Renal cortex interstitium (tissue), 15 donors: ENCODE measurements at places on chromosomes 7 and 10. TPM values are rescaled to one million over a fixed set of nuclear protein-coding genes. Genes with fewer than 3 reads are reported as not detected.
A peak's percentile ranks its signal among the peaks of the same experiment; 100 is the strongest.

The TSPAN33 gene
- 73.9 TPM for polyA plus RNA-seq

The MIOS gene
- polyA plus RNA-seq, result 41.1 TPM

The AKR1C4 gene
- polyA plus RNA-seq, result not detected

The ARHGAP19 gene
- polyA plus RNA-seq, result 27.3 TPM

The RARRES2 gene
- polyA plus RNA-seq, result 63.1 TPM

The PPRC1 gene
- polyA plus RNA-seq, result 34.4 TPM

The CLCN1 gene
- 0.20 TPM for polyA plus RNA-seq

The FAM200A gene
- 14.5 TPM for polyA plus RNA-seq

The NAT16 gene
- not detected for polyA plus RNA-seq

The HOXA13 gene
- not detected for polyA plus RNA-seq

The UCMA gene
- polyA plus RNA-seq, result not detected

GRCh38 chr10:17872191-17873091, 63.3 kb downstream of the MRC1 start:
- no peak for DNase-seq

- DNase-seq, result no peak
Observed at GRCh38 chr10:103692952-103693811, 162.2 kb downstream of the SH3PXD2A start.

DNA sequence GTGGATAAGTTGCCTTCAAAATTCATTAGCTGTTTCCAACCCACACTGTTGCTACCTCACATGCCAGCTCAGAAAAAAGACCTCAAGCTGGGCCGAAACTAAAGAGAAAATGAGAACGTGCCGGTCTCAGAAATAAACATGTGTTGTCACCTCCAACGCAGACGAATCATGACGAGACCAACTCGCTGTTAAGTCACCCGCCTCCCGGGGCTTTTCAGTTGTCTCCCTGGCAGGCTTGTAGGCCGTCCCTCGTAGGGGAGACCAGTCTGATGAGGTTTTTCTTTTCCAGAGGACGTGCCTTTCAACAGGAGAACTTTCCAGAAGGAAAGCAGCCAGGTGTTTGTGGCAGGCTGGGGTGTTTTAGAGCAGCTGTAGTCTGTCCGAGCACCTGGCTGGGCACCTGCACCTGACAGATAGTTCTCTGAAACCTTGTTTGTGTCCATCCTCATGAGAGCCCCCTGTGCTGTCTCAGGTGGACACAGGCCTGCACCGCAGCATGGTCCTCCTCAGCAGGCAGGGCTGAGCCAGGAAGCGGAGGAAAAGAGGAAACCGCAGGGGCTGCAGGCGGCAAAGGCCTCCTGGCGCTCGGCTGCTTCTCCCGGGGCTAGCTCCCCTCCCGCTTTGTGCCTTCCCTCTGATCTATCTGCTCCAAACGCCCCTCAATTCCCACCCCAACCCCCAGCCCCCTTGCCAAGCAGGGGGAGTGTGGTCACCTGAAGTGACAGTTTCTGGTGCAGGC, 78.8 kb downstream of the CHST15 start:
- no peak for DNase-seq

GRCh38 chr7:13091974-13092707, 404.7 kb downstream of the ARL4A start:
- DNase-seq, result no peak

DNA sequence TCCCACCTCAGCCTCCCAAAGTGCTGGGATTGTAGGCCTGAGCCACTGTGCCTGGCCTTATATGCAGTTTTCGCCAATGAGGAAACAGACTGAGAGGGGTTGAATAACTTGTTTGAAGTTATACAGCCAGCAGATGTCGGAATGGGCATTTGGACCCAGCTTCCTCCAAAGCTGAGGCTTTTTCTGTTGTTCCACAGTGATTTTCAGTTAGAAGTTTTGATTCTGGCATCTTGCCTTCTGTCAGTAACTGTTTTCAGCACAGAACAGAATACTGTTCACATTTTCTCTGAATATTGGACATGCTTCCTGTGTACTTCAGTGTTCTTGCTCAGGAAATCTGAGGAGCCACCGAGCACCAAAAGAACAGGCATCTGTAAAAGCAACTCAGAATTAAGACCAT, 287.2 kb downstream of the CAMK1D start:
- DNase-seq, result no peak

- DNase-seq, result no peak
Observed at GRCh38 chr7:130880668-130881067, 146.7 kb upstream of the KLF14 start.

DNA sequence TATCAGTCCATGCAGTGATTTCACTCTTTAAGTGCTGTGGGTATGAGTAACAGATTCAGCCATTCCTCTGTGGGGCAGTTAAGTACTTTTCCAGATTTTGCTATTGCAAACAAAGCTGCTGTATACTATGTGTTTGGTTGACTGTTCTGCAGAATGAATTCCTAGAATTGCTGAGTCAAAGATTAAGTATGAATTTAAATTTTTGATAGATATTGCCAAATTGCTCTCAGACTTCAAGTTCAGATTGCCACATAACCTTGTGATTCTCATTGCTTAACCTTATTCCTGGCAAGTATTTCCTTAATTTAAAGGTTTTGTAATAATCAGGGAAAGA, 21.6 kb upstream of the SAR1A start:
- DNase-seq, result no peak

DNA sequence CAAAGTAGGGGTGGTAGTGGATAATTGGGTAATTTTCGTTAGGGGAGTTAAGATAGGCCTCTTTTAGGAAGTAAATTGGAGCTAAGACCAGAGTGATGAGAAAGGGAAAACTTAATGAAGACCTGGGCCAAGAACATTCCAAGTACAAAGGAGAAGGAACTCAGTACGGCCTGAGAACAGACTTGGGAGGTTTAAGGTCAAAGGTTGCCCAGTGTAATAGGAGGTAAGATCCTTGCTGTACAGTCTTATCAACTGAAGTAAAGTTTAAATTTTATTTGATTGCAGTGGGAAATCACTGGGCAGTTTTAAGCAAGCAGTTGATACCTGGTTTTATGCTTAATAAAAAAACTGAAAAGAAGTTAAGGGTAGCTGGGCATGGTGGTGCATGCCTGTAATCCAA, 76.4 kb downstream of the MPLKIP start:
- no peak for DNase-seq

GRCh38 chr7:94576316-94576715, 66.7 kb downstream of the CASD1 start:
- DNase-seq, result no peak

DNA sequence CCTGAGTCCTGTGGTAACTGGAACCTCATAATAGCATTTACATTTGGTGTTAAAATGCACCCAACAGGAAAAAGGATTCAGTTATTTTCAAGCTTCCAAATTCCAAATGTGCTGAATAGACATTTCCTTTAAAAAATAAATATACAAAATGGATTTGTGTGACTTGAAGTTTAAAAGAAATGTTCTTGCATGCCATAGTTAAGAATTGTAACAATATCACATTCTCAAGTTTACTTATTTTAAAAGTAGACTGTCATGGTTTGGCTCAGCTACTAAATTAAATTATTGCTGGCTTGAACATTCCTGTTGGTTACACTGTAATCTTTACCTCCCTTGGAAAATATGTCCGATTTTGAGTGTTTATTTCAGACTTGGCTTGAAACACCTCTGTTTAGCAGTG, 31.5 kb downstream of the BICC1 start:
- DNase-seq, result no peak

DNA sequence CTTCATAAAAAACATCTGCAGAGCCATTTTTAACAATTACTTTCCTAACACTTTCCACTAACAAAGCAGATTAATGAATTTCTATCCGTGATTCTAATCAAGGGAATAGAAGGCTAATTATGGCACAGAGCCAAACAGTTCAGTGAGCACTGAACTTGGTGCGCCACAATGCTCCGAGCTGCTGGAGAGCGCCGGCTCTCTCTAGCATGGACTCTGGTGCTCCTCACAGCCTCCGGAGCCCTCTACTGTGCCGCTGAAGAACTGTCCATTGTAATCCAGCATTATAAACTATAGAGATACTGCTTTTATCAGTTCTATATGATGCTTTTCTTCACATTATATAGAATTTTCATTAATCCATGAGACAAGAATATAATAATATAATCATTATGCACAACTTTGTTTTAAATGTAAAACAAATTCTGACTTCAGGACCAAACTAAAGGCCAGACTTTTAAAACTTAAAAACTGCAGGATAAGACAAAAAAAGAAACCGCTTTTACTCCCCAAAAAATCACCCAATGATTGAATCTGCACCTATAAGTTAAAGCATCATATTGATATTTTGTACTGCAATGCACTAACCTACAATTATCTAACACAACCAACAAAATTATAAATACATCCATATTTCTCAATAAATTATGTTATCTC, 123.6 kb downstream of the RNF32 start:
- peak; percentile 55 for DNase-seq

DNA sequence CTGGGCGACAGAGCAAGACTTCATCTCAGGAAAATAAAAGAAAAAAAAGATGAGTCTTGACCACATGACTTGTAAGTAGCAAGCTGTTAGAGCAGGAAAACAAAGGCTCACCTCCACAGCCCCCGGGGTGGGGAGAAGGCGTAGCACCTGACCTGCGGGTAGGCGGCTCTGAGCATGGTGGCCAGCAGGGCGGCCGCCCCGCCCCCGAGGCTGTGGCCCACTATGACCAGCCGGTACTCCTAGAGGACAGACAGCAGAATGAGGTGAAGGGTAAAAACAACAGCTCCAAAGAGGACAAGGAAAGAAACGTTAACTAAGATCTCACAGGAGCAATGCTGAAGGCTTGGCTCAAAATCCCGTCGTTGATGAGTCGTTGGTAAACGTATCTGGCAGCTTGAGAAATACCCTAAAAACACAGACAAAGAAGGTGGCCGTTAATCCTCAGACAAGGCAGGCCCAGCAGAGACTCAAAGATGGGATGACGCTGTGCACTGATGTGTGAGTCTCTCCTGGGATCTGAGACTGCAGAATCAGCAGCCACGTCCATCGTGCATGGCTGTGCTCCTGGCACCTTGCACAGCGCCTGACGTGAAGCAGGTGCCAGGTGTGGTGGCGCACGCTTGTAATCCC, 31.1 kb downstream of the DAGLB start:
- DNase-seq, result no peak

DNA sequence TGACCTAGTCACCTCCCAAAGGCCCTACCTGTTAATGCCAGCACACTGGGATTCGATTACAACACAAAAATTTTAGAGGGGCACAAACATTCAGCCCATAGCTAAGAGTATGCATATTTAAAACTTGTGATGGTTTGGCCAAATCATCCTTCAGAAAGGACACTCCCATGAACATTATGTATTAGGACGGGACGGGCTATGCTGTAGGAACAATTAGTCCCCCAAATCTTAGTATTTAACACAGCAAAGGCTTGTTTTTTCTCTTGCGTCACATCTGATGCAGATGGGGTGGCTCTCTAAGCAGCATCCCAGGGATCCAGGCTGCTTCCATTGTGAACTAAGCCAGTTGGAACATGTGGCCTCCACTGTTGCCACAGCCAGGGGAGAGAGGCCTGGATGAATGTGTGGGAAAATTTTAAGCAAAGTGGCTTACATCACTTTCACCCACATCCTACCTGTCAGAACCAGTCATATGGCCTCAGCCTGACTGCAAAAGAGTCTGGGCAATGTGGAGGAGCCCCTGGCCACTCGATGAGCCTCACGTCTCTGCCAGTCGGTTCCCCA, 26.6 kb downstream of the CHST3 start:
- no peak for DNase-seq

DNA sequence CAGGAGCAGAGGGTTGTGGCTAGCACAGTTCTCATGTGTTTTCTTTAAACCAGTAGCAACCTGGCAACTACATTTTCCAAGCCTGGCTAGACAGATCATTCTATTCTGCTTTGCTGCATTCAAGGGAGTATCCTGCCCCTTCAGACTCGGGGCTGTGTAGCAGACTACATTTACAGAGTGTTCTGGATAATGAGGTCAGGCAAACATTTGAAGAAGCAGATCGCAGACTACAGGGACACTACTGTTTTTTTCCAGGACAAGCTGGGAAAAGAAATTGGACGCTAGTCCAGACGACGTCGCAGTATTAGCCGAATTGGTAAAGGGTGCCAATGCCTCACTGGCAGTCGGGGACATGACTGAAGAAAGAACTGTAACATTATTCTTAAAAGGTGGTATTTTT, 61.0 kb upstream of the PAPSS2 start:
- no peak for DNase-seq

DNA sequence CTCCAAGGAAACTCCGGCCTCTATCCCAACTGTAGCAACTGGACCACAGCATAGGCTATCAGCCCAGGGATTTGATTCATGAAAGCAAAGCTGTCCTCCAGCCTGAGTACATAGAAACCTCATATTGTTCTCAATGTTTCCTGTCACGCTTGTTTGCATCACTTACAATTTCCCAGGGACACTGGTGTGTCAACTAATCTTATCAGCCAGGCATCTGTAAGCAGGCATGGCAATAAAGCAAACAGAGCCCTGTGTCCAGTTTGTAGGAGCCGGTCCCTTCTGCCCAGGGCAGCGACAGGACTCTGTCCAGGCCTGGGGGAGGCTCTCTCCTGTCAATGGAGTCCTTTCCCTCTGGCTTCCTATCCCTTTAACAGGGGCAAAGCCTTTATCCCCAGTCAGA, 23.0 kb upstream of the CDHR3 start:
- no peak for DNase-seq

GRCh38 chr7:116598278-116598677, 73.4 kb downstream of the CAV1 start:
- no peak for DNase-seq

DNA sequence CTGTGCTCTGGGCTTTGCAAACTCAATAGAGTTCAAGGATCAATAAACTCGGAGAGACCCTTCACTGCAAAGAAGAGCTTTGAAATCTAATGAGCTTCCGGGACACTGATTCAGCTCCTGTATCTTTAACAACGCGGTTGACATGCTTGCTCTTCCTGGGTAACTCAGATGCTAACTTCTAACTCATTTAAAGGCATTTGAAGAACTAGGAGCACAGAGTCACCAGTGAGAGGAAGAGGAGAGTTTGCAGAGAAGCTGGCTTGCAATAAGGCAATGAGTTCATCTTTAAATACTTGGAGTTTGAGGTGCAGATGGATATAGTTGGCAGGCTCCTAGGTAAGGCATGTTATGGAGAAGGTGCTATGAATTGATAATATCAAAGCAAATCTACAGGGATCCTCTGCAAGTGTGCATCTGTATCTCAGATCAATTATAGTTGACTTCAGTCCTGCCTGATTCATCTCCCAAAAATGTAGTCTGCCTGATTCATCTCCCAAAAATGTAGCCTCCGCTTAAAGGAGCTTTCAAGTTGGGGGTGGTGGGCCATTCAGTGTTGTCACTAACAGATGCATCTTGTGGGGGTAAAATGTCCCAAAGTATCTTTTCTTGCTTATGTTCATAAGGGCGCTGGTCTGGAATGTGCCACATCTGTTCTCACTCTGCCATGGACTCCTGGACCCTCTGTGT, 182.5 kb upstream of the PRSS58 start:
- DNase-seq, result no peak

- DNase-seq, result no peak
Observed at GRCh38 chr10:82653244-82654155, 778.5 kb downstream of the NRG3 start.

- DNase-seq, result no peak
Observed at GRCh38 chr10:21171197-21171935, 274.3 kb upstream of the NEBL start.

DNA sequence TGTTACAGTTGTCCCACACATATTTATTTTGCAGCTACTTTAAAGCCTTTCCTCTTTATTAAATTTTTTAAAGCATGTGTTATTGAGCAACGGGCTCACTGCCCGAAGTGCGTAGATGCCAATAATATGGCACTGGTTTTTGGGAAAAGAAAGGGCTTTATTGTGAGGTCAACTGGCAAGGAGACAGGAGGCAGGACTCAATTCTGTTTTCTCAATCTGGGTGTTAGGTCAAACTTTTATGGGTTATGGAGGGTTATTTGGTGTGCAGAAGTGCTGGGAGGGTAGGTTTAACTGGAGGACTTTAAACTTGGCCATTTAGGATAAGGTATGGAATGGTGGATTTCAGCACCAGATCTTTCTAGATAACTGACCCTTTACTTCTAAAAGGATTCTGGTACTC, 183.6 kb downstream of the LRRC4 start:
- no peak for DNase-seq
